ENCODE measurements at places on chromosomes 4 and X.

GRCh38 chrX:23515028-23515427, 152.3 kb upstream of the PRDX4 start:
- DNase-seq, result no peak

- no peak for DNase-seq
Observed at GRCh38 chr4:77734928-77735327, 84.2 kb downstream of the CNOT6L start.

DNA sequence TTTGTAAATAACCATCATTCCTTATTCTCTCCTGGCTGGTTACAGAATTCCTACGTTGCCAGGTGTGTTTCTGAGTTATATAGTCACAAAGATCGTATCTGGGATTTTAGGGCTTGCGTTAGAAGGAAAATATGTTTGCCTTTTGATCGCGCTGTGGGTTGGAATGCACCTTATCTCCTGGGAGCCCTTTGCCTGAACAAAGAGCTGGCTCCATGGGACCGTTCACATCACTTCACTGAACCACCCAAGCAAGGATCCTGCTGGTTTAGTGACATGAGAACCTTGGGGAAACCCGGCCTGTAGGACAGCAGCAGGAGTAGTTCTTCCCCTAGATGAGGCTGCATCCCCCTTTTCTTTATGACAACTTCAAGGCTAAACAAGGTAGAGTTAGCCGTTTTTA, 51.6 kb downstream of the RS1 start:
- no peak for DNase-seq

DNA sequence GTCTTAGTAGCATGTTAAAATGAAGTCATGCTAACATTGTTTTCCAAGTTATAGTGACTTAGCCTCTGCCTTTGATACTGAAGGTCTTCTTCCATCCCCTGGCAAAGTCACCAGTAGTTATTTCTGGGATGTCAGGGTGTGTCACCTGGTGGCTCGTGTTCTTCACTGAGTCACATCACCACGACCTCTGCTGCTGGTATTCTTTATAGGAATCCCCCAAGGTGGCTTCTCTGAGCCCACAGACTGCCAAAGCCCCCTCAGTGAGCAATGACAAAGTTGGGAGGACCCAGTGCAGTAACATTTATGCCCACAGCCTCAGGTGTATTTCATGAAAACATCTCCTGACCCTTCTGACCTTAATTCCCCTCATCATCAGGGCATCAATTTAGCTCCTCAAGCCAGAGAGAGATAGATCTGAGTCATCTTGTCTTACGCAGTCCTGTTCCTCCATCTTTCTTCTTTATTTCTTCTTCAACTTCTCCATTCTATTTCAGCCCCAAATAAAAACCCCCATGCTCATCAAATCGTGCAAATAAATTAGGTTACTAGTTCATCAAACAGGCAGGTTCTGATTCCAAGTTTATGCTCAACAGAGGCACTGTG, 29.3 kb upstream of the GPRIN3 start:
- no peak for DNase-seq

DNA sequence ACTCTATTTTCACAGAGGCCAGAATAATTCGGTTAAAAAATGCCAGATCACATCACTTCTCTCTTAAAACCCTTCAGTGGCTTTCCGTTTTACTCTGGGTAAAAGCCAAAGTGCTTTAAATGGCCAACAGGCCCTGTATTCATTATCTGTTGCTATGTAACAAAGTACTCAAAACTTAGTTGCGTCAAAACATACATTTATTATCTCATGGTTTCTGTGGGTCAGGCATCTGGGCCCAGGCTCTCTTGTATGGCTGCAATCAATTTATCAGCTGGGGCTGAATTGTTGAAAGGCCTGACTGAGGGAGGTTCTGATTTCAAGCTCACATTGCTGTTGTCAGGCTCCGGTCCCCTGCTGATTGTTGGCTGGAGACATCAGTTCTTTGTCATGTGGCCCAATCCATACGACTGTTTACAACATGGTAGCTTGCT, 72.7 kb upstream of the H2AZ1 start:
- no peak for DNase-seq

- no peak for DNase-seq
Observed at GRCh38 chrX:150150076-150150779, 211.9 kb upstream of the EOLA2 start.

DNA sequence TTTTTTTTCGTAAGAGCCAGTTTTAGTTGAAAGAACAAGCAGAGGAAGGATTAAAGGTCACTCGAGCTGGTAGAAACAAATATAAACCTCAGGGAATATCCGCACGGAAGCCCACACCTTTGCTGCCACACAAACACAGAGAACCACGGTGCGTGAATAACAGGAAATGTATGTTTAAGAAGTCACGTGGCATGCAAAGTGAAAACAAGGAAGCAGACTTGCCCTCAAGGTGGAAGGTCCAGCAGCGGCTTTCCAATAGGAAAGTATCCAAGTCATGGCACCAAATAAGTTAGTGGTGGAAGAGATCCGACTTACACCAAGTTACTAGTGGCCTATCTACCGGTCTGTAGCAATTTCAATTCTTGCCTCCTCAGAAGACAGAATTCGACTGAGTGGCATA, 215.5 kb downstream of the HHIP start:
- DNase-seq, result no peak

- DNase-seq, result no peak
Observed at GRCh38 chr4:91636083-91636482, 667.7 kb upstream of the GRID2 start.

GRCh38 chrX:30615229-30615628, 37.7 kb upstream of the TASL start:
- no peak for DNase-seq

DNA sequence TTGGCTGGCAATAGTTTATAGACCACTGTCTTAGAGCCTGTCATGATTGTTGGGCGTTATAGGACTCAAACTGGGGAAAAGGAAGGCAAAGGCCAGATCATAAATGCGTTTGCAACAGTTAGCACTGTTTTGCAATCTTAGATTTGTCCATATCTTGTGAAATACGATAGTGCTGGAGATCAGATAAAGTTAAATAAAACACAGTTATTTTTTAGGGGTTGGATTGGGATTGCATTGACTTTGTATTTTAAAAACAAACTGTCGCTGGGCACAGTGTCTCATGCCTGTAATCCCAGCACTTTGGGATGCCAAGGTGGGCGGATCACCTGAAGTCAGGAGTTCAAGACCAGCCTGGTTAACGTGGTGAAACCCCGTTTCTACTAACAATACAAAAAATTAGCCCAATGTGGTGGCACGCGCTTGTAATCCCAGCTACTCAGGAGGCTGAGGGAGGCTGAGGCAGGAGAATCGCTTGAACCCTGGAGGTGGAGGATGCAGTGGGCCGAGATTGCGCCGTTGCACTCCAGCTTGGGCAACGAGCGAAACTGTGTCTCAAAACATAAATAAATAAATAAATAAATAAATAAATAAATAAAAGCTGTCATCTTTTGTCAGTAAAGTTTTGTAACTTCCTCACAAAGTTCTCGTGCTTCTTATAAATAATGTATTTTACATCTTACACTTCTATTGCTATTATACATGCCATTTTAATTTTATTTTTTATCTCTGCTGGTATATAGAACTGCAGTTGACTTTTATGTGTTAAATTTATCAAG, 117.2 kb downstream of the KDM6A start:
- DNase-seq, result no peak

DNA sequence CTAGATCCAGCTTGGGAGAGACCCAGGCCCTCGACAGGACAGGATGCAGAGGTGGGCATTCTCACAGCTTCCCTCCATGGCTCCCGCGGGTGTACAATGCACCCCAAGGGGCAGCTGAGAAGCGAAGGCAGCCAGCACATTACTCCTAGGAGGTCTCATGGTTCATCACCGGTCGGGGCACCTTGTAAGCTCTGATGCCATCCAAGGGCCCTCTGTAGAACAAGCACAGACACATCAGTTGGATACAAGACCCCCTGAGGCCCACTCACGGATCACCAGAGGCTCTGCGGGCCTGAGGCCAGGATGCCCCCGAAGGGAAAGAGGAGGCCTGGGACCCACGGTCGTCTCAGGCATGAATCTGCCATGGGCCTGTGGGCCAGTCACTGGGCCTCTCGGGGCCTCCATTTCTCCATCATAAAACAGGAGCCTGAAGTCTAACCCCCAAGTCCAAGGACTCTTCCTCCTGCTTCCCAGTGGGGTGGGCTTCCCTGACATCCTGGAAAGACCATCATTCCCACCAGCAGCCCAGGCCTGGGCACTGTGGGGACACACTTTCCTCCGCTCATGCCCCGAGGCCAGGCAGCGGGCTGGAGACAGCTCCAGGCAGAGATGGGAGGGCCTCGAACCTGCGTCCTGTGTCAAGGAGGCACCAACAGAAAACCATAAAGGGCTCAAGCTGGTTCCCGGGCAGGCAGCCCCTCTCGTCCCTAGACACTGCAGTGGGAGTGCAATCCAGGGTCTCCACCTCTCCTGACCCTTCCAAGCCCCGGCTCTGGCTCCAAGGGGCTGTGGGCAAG, 20.1 kb downstream of the HMX1 start:
- DNase-seq, result no peak

DNA sequence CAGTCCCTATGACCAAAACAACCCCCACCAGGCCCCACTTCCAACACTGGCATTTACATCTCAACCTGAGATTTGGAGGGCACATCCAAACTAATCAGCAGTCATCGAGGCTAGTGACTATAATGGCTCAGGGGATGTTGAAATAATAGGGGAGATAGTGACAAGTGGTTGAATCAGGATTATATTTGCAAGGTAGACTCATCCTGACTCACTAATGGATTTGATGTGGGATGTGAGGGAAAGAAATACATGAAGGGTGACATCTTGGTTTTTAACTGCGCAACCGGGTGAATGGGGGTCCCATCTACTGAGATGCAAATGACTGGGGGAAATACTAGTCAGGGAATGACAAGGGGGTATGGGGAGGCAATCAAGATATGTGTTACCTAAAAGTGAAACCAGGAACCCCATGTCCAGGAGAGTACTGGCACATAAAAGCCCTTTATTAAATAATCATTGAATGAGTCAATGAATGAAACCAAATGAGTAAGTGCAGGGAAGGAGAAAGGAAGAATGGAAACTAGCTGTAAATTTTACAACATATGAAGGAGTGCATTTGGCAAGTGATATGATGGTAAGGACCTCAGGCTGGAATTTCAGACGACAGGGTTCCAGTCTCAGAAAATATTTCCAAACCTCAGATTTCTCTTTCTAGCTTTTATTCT, 78.3 kb downstream of the PARM1 start:
- no peak for DNase-seq

DNA sequence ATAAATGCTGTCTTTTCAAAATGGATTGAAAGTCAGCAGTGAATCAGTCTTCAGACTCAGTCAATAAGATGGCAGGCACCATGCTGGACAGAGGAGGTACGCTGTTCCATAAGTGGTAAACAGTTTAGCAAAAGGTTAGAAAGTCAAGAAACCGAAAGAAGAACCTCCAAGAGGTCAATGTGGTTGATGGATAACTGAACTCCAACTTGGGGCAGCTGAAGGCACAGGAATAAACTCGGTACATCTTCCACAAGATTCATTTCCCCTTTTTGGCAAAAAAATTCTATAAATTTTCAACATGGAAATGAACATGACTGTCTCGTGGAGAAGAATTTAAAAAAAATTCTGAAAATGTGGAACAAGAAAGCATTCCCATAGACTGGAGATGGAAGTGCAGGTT, 18.4 kb upstream of the SEL1L3 start:
- DNase-seq, result no peak

GRCh38 chr4:139986106-139986505, 167.9 kb downstream of the MAML3 start:
- DNase-seq, result no peak

GRCh38 chrX:1336948-1337779, 579 bp downstream of the IL3RA start:
- DNase-seq, result no peak

DNA sequence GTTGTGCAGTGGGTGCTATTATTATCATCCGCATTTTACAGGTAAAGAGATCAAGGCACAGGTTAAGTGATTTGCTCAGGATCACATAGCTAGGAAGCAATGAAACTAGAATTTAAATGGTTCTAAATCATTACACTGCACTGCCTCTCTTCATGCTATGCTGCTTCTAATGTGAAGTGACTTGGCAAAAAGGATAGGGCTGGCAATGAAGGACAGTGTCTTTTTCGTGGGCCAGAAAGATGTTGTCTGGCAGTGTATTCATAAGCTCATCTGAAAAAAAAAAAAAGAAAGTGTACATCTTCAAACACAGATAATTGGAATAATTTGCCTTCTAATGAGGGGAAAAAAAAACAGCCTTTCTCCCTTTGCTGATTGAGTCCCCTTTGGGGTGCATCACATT, 132.2 kb upstream of the FUNDC1 start:
- DNase-seq, result no peak

DNA sequence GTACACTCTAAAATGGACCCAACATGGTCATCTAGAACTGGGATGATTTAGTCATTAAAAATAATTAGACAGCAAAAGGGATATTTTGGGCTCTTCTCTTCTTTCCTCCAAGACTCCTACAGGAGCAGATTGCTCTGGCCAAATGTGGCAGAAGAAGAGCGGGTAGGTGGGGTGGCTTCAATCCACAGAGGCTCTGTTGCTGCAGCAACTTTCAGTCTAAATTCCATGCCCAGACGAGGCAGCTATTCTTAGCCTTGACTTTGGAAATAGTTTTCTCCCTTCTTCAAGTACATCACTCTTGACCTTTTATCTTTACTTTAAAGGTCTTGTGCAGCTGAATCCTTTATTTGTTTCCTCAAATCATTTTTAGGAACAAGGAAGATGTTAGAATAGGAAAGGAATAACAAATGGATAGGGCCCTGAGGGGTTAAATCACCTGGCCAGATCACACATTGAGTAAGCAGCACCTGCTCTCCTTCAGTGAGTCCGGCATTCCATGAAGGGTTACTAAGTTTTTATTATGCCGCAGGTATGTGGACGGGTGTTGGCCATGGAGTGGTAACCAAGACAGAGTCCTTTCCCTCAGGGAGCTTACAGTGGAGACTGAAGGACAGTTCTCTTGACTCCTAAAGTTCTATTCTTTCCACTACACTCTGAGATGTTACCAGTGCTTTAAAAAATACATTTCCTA, 19.3 kb upstream of the SORBS2 start:
- DNase-seq, result no peak

- DNase-seq, result no peak
Observed at GRCh38 chrX:99800016-99800415, 610.1 kb downstream of the PCDH19 start.

GRCh38 chrX:794311-794710, 163.7 kb downstream of the SHOX start:
- no peak for DNase-seq

GRCh38 chrX:57286507-57287251, at the start of gene FAAH2:
Gene FAAH2 (plus strand): TSS chrX:57286706. CDS start chrX:57286826, 120 bp downstream.
- no peak for DNase-seq

- DNase-seq, result no peak
Observed at GRCh38 chr4:14855719-14856061, 146.6 kb upstream of the CPEB2 start.

GRCh38 chr4:158521484-158522088, at the start of gene RXFP1:
Gene RXFP1 (plus strand): TSS chr4:158521882. CDS start chr4:158521977, 95 bp downstream.
- no peak for DNase-seq
